ENCODE measurements at places on chromosomes 12 and 14.
A peak's percentile ranks its signal among the peaks of the same experiment; 100 is the strongest.

DNA sequence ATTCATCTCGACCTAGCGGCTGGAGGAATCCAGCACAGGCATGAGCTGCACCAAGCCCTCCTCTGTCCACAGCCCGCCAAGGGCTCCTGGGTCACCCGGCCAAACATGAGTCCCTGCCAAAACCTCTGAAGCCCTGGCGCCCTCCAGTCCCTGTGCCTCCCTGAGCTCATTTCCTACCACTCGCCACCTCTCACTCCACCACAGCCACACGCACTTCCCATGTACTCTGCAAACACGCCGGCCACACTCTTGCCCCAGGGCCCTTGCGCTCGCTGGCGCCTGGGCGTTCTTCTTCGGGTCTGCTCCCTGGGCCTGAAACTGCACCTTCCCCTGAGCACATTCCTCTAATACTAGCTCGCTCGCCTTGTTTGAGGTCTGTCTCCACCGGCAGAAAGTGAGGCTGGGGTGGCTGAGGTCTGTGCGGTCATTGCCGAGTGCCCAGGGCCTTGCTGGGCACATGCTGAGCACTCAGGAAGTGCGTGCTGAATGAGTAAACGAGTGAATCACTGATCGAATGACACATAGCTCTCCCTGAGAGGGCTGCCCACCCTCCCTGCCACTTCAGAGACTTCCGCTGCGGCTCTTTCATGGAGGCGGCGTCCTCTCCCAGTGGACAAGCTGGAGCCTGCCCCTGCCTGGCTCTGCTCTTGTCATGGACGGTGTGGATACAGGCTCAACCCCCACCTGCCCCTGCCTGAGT is 33.7 kb upstream of the DLK1 start:
- no peak for DNase-seq

GRCh38 chr14:57302883-57303282 is 34.1 kb downstream of the AP5M1 start:
- no peak for DNase-seq

DNA sequence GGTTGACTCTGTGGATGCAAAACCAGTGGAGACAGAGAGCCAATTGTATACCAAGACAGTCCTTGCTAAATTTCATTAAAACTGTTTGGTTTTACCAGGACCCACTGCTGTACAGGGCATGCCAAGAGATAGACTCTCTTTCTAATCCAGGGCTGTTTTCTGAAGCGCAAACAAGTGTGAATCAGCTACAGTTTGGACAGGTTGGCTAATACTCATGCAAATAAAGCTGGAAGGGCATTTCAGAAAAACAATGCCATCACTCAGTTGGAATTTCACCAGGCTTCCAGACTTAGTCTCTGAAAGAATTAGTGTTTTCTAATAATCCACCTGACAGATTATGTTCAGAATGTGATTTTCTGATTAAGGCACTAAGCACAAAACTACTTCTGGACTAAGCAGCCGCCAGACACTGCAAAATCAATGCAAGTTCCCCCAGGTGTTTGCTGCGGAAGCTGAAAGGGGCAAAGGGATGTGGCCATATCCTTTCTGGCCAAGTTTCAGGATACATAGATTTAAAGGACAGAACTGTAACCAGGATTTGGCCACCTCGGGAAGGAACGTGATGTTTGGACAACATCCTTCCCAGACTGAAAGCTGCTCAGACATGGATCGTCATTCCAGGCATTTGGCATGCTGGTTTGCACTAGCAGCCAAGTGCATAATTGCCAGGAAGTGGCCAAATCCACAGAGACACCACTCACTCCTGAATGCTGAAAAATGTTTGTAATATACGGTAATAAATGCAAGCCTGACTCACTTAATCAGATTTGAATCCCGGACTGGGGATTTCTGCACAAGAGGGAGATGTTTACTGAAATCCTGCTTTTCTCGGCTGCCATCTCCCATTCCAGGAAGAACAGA is 32.0 kb upstream of the CDKN3 start:
- no peak for DNase-seq

GRCh38 chr14:98924046-98924445 is 348.0 kb downstream of the BCL11B start:
- DNase-seq, result no peak

DNA sequence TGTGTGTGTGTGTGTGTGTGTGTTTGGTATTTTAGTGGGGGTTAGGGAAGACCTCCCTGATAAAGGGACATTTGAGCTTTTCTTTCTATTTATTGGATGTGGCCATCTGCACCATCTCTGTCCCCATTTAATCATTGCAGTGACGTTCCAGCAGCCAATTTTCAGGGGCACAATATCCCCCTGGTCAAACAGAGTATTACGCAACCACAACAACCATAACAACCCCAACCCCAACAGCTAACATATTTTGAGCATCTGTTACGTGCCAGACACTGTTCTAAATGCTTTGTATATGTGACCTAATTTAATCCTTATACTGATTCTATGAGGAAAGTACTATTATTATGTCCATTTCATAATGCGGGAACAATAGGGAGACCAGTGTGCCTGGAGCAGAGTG is 87.4 kb downstream of the TTC8 start:
- DNase-seq, result no peak

DNA sequence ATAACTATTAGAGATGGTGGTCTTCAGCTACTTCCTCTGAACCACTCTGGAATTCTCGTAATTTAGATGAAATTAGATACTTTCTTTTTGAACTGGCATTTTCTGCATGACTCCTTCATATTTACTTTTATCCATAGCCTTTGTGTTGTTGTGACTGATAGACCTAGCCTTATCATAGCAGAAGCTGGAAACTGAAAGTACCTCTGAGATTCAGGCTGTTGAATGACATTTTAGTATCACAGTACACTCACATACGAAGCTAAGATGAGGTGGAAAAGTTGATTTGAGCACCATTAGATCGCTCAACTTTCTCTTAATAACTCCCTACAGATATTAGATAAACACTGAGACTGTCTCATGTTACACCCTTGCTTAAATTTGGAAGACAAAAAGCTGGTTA is 525.1 kb upstream of the FBXO33 start:
- DNase-seq, result no peak

DNA sequence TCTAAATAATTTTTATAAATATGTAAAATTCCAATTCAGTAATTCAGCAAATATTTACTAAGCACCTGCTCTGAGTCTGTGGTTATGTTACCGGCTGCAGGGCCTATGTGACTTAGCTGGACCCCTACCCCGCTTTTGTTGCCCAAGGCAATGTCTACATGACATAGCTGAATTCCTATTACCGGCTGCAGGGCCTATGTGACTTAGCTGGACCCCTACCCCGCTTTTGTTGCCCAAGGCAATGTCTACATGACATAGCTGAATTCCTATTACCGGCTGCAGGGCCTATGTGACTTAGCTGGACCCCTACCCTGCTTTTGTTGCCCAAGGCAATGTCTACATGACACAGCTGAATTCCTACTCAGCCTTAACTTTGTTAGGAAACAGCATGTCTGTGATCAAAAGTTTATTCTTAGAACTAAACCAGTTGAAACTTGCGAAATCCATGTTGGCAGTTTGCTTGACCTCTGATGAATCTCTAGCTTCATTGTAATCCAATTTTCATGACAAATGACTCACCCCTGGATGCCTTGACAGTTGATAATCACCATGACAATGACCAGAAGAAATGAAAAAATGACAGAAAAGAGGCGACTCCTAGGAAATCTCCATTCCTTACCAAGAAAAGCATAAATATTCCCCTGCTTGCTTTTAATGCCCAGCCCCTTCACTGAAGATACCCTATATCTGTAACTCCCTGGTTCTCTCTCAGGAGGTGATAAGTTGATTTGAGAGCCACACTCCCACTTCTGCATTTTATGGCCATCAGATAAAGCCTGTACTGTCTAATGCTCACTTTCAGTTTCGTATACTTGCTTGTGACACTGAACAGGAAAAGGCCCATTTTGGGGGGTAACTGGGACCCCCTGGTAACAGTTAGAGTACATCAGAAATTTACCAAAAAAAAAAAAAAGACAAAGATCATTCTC is 148.4 kb upstream of the SYT10 start:
- no peak for DNase-seq

DNA sequence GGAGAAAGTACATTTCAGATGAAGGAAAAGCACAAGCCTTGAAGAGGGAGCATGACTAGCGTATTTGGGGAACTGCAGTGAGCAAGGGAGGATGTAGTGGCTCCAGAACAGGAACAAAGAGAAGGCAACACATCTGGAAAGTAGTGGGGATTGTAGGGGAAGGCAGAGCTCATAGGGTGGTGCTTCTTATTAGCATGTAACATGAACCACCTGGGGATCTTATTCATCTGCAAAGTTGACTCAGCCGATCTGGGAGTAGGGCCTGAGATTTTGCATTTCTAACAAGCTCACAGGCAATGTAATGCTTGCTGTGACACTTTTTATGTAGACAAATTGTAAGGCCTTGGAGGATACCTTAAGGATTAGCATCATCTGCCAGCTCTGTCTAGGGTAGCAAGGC is 447.3 kb downstream of the NELL2 start:
- no peak for DNase-seq

DNA sequence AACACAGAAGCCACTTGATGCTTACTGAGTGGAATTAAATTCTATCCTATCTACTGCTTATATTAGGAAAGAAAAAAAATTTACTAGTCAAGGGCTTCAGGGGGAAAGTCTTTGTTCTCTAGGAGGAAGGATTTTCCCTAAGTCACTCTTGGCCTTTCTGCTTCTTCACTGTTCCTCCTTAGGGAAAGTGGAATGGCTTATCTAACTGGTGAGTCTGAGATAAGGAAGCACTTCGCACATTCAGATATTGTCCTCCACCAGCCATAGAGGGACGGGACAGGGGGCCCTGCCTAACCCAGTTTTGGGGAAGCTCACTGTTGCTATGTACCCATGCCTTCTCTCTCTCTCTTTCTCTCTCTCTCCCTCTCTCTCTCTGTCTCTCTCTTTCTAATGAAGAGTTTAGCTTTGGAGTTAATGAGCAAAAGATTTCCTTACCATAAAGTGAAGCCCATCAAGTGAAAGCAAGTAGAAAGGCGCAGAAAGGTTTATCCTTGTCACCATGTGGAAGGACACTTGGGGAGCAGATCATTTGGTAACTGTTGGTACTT is 450.6 kb downstream of the ZFP36L1 start:
- no peak for DNase-seq

- no peak for DNase-seq
These were observed 25.5 kb downstream of the LRTM2 start for GRCh38 chr12:1845886-1846285.

- DNase-seq, result no peak
These were observed 878.0 kb upstream of the MDGA2 start for GRCh38 chr14:48553443-48553842.

DNA sequence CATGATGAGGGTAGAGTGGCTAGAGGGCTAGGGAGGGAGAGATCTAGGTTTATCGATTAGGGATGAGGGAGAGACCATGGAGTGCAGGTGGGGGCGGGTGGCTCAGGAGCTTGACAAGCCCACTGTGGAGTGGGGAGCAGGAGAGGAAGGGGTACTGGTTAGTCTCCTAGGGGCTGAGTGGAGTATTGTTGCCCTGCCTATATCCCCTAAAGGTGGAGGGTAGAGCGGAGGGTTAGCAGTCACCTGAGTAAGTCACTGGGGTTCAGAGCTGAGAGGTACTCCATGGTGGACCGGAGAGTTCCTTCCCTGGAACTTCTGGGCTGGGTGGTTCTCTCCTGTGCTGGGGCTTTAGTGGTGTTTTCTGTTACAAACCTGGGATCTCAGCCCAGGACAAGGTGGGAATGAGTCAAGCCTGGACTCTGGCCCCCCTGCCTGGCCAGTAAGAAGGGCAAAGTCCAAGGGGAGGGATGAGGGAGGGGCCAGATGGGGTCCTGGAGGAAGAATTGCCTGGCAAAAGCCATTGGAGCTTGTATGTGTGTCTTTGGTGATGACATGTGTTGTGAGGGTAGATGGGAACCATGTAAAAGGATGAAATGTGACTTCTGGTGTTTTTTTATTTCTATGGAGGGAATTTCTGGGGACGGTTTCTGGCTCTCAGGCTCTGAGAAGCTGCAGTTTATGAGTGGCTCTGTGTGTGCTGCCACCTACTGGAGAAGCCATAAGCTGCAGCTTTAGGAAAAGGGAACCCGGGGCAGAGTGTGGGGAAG is at the start of gene CIDEB:
Gene CIDEB (minus strand): TSS at position 403 of the 767 bp plus-strand sequence. CDS start 119 bp downstream, at position 284.
- DNase-seq, result peak; percentile 39

GRCh38 chr14:50602035-50602434 is 42.1 kb downstream of the ATL1 start:
- no peak for DNase-seq

DNA sequence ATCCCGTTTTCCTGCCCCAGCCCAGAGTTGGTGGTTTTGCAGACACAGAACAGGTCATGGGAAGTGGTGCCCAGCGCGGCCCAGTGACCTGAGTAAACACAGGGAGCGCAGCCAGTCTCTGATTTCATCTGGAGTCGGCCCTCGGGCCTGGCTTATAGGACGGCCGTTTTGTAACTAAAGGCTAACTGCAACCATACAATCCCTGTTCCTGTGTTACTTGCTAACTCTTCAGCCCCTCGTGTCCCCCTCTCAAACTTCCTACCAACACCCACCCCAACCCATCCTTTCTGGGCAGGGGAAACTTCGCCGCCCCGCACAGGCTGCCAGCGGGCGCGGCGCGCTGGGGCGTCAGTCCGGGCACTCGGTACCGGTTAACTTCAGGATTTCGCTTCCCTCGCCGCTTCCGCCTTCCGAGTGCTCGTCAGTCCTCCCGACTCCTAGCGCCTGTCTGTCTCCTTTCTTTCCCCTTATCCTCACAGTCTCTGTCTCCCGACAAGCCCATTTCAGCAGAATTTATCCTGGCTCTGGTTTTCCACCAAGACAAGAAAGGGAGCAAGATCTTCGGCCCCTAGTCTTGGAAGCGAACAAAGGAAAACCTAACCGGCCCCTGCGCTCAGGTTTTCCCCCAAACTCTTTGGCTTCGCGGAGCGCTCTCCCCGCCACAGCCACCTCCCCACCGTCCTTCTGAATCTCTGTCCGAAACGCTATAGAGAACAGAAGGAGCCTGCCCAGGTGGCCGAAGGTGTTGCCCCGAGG is 2.0 kb downstream of the SIX1 start:
- no peak for DNase-seq

DNA sequence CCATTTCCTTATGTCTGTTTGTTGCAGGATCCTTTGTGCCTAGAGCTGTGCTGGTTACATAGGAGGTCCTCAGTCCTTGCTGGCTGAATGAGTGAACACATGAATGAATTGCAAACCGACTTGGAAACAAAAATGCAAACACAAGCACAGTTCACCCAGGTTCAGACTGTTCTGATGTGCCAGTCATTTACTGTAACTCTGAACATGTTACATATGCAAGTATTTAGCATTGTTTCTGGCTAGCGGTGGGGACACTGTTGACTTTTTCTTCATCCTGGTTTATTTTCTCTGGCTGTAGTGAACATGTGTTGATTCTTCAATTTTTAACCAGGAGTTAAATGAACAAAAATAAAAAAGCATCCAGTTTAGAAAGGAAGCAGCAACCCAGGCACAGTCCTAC is 33.4 kb downstream of the TSPAN9 start:
- DNase-seq, result no peak

DNA sequence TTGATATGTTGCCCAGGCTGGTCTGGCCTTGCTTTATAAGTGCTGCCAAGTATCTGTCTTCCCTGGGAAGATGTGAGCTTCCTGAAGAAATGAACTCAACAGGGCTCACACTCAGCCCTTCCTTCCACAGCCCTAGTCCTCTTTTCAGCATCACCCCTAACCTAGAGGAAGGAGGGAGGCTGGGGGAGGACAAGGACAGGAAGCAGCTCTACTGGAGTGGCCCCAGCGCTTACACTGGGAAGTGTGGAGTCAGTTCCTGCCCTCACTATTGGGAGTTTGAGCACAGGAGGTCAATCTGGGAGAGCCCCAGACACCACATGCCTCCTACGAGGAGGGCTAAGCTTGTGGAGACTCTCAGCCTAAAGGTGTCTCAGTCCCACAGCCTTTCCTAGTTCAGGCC is 16.8 kb downstream of the GALNT6 start:
- no peak for DNase-seq

Measured in activated T-helper 1 cell treated with anti-CD3 and anti-CD28 coated beads, Interleukin-2, amount 50 U/mL, for 16 hours (primary cell).